ENCODE measurements at places on chromosomes 12 and 14.

- no peak for DNase-seq
Measured at GRCh38 chr12:129727100-129727499, 176.7 kb downstream of the TMEM132D start.

DNA sequence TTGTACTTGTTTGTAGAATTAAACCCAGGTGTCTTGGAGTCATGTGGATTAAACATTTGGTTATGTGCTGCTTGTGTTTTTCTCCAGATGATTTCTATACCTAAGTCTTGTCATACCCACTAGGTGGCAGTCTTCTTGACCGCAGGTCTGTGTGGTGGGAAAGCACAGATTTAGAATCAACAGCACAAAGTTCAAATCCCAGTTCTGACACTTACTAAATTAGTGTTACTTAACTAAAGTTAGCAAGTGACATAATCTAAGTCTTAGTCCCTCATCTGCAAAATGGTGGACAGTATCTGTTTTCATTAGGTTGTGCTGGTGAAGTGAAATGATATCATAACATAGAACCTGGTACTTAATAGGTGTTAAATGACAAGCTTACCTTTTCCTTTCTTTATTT lies 151.0 kb upstream of the ARHGAP5 start:
- no peak for DNase-seq

DNA sequence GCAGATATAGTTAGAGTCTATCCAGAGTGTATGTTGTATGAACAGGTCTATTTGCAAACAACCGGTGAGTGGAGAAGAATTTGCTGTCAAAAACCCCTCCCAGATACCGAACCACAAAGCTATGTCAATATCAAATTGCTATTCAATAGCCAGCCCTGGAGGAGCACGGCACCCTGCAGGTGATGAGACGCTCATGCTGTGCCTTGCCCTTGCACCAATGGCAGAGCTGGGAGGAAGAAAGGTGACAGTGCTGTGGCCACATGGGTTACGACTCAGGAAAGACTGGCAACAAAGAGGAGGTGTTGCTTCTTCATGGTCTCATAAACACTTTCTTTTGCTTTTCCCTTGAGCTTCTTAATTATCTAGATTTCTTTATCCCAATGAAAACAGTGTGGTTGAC lies 55.7 kb downstream of the PAX9 start:
- no peak for DNase-seq

DNA sequence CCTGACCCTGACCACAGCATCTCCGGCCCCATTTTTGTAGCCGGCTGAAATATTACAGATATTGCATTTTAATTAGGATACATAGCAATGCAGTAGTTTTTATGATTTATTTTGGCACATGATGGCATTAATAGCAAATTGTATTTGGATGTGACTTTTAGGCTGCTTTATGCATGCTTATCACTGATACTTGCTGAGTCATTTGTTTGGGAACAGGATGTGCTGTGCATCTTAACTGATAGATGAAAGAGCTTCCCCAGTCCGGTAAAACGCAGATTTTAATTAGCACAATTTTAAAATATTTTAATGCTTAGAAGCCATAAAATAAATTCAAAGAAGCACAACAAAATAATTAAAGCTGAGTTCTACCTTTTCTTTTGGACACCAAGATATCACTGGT lies 90.7 kb downstream of the OTOGL start:
- no peak for DNase-seq

GRCh38 chr14:92490239-92490959 lies 23.2 kb upstream of the RIN3 start:
- DNase-seq: no peak

DNA sequence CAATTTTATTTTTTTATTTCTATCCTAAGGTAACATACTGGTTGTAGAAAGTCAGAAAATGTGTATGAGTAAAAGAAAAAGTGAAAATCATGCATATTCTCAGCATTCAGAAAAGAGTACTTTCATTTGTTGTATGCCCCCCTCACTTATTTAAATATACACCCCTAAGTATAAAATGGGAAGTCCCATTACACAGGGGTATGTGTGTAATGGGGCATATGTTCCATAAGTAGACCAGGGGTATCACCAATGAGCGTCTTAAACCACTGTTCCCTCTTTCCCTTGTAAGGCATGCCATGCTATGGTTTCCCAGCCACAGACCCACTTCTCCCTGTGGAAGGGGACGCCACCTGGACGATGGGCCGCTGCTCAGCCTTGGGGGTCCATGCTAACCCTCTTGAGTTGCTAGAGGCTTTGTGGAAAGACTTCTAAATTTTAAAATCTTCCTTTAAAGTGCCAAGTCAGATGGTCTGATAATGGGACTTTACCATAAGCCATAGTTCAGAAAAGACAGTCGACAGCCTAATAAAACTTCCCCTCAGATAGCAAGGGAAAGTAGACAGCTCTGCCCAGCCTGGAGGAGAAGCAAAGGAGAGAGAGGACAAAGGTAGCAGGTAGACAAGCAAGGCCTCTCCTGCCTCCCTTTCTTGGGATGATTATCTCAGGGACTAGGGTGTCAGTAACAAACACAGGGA lies 118.2 kb downstream of the ZFP36L1 start:
- no peak for DNase-seq

- DNase-seq: no peak
Measured at GRCh38 chr12:61574339-61574738, 685.9 kb upstream of the USP15 start.

DNA sequence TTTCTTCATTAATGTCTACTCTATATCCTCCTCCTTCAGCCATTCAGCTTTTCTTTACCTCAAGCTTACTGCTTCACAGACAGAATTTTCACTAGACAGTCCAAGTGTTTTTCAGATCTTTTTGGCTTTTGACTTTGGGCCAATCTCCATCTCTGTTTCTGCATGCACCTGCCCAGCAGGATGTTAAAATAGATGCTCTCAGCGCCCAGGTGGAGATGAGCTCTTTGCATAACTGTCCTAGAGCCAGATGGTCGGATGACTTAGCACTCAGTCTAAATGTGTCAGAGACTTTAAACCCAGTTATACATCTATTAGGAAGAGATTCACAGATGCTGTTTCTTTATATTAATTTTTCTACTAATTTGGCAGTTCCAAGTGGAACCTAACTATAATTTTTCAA lies 80.3 kb upstream of the SSTR1 start:
- no peak for DNase-seq

GRCh38 chr12:89253488-89253887 lies 98.8 kb downstream of the DUSP6 start:
- DNase-seq: no peak

DNA sequence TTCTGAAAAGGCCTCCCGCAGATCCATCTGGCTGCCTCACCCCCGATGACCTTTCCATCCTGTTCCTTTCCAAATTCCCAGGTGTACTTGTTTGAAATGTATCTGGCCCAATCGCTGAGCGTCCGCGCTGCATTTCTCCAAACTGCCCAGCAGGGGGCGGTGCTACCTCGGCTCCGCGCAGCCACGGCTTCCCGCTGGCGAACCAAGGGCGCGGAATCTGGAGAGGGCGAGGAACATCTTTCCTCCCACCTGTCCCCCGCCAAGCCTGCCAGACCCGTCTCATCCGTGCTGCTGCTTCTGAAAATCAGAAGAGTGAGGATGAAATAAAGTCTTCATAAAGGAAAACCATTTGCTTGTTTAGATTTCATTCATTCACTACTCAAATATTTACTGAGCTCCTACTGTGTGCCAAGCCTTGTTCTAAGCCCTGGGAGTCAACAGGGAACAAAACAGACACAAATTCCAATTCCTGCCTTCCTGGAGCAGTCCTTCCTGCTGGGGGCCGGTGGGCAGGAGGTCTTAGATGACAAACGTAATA lies 16.8 kb upstream of the MYL2 start:
- DNase-seq: peak; percentile 12

GRCh38 chr12:116165036-116165425 lies 112.5 kb downstream of the MED13L start:
- DNase-seq: no peak

GRCh38 chr12:126950266-126950665 lies 1316.7 kb upstream of the TMEM132C start:
- DNase-seq: no peak

DNA sequence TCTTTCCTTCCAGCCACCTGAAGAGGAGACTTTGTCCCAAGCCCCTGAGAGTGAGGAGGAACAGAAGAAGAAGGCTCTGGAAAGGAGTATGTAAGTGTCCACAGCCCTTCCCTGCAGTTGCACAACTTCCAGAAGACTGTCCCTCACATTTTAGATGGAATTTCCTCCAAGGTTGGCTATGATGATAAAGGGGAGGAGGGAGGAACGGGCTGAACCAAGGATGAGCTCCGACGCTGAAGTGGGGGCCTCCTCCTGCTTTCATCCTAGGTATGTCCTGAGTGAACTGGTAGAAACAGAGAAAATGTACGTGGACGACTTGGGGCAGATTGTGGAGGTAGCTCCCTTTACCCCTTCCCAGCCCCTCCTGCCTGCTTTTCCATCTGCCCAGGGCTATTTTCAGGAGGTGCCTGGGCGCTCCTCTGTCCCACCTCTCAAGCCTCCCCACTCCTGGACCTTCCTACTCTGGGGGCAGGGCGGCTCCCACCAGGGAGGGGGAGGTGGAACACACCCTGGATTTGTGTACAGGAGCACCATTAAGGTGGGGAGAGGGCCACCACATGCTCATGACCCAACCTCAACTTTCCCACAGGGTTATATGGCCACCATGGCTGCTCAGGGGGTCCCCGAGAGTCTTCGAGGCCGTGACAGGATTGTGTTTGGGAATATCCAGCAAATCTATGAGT lies 2.3 kb downstream of the ARHGEF25 start:
- DNase-seq: no peak

- no peak for DNase-seq
Measured at GRCh38 chr12:130482448-130482847, 144.8 kb downstream of the PIWIL1 start.

- DNase-seq: no peak
Measured at GRCh38 chr12:101475751-101476305, 692 bp downstream of the SPIC start.

- DNase-seq: no peak
Measured at GRCh38 chr14:95524706-95525512, 8.5 kb upstream of the SYNE3 start.

GRCh38 chr12:106953352-106954250 lies 2.1 kb upstream of the TMEM263 start:
- no peak for DNase-seq

GRCh38 chr14:57755018-57755521 lies 110.8 kb downstream of the SLC35F4 start:
- no peak for DNase-seq

DNA sequence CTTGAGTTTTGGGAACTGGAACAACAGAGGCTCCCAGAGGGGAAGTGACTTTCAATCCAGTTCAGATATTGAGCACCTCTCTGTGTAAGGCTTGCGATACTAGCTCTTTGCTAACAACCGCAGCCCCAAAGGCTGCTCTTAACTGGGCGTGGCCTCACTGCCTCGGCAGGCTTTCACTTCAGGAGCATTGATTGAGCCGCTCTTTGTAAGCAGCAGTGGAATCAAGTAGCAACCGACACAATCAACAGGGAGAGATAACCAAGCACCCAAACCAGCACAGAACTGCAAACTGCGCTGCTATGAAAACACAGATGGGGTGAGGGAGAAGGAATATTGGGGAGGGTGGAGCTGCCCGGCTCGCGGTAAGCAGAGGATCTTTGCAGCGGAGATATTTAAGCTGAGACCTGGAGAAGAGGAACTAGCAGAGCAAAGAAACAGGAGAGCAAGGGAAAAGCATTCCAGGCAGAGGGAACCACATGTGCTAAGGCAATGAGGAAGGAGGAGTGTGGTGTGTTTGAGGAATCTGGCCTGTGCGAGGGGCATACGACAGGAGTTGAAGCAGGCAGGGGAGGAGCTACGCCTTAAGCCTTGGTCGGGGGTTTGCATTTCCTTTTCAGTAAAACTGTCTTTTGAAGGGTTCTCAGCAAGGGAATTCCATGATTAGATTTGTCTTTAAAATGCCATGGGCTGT lies 17.3 kb upstream of the YY1 start:
- DNase-seq: no peak

- DNase-seq: no peak
Measured at GRCh38 chr12:54421175-54421878, 2.3 kb upstream of the ITGA5 start.

- no peak for DNase-seq
Measured at GRCh38 chr12:13499008-13499407, 302.5 kb downstream of the EMP1 start.

GRCh38 chr12:100187068-100187467 lies 13.5 kb upstream of the ACTR6 start:
- no peak for DNase-seq

- DNase-seq: no peak
Measured at GRCh38 chr14:92563765-92564285, 50.2 kb downstream of the RIN3 start.

GRCh38 chr12:108855284-108856169 lies 1.9 kb downstream of the SSH1 start:
- no peak for DNase-seq

- DNase-seq: no peak
Measured at GRCh38 chr14:89266754-89267153, 150.3 kb downstream of the FOXN3 start.

DNA sequence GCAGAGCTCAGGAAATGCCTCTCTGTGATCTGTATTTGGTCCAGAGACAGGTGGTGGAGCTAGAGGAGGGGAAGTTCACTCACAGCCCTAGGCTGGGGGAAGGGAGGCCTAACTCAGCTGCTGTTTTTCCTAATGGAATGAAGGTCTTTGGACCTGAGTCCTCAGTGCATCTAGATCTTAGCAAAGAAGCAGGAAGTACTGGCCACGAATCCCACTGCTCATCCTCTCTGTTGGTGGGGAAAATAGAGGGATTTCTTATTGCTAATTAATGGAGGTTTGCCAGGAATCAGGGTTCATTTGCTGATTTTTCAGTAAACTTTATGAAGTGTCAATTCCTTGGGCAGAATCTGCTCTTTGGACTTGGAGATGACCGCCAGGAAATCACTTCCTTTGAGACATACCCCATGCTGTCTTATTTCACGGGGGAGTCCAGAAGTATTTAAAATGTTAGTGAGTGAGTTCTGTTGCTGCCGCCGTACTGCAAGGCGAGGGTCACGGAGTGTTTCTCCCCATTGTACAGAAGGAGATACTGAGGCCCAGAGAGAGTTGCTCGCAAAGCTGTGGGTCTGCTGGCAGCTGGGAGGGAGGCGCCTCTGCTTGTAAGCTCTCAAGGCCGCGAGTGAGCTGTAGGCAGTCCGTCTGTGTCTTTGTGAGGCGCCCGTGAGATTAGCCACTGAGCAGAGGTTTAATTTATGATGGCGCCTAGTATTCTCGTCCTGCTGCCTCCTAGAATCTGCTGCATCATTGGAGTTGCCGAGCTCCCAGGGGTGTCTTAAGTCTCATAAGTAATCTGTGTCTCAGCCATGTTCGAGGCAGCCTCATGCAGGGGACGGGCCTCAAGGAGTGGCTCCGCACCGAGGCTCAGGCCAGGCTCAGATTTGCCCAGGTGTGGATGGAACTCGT lies 88.2 kb downstream of the TSPAN9 start:
- no peak for DNase-seq

- DNase-seq: peak; percentile 15
Measured at GRCh38 chr12:40152783-40153383, 47.0 kb upstream of the SLC2A13 start.

DNA sequence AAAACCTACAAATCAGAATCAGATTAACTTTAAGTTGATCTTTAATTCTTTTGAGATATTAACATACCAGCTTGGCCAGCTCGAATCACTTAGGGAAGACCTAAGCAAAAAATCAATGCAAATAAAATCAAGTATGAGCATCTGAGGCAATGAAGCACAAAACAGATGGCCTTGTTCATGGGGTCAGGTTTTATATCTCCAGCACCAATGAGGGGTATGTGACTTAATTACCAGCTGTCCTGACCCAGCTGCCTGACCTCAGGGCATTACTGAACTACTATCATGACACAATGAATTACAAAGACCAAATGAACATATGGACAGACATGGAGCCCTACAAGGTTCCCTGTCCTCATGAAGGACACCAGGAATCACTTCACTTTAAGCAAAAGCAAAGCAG lies 70.5 kb downstream of the FGD6 start:
- no peak for DNase-seq

- DNase-seq: no peak
Measured at GRCh38 chr14:68501171-68501570, 291.7 kb downstream of the ZFP36L1 start.

Data from HFF-Myc (cell line).